ENCODE measurements at places on chromosomes 3 and 15. TPM values are rescaled to one million over a fixed set of nuclear protein-coding genes. Genes with fewer than 3 reads are reported as not detected.

The TRPC1 gene
- total RNA-seq: 9.8 TPM

The DGKG gene
- 26.1 TPM for total RNA-seq

The SLC15A2 gene
- 0.02 TPM for total RNA-seq

The FOXL2NB gene
- 1.9 TPM for total RNA-seq

The TNNC1 gene
- 1.3 TPM for total RNA-seq

The MAP6D1 gene
- 1.0 TPM for total RNA-seq

The CHRFAM7A gene
- total RNA-seq: 0.90 TPM

The MYEF2 gene
- total RNA-seq: 2.7 TPM

The FANCD2 gene
- total RNA-seq: 28.4 TPM

GRCh38 chr3:178684881-178685590 is 148.8 kb downstream of the KCNMB2 start:
- no peak for DNase-seq

DNA sequence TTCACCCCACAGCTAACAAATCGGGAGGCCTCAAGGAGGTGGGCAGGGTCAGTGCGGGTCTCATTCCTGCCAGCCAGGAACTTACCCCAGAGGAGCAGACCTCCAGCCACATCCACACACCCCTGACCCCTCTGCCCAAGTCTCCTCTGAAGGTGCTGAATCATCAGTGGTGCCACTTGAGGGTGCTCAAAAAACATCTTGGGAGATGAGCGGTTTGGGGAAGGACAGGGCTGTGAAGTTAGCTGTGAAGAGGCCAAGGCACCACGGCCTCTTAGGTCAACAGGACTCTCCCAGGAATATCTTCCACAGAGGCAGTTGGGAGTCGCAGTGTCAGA is 1.2 kb downstream of the DAPK2 start:
- DNase-seq: no peak

- no peak for DNase-seq
Observed at GRCh38 chr3:25872200-25872877, 82.4 kb downstream of the OXSM start.

GRCh38 chr3:16290007-16290826 is 25.2 kb downstream of the OXNAD1 start:
- DNase-seq: peak; percentile 51

DNA sequence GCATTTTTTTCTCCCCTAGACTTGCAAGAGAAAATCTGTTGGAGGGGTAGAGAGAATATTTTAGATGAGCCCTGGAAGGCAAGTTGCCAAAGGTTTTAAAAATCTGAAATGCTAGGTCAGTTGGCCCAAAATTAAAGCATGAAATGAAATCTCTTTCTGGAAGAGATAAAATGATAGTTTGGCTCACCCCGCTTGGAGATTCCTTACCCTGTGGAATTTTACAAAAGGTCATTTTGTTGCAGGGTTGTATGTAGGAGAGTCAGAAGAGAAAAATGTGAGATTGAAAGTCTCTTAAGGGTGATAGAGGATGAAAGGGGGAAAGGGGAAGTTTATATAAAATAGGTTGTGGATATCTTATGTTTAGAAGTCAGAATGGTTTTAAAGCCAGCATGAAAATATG is 277.8 kb downstream of the CD47 start:
- DNase-seq: no peak

GRCh38 chr15:67119238-67119846 is 53.9 kb downstream of the SMAD3 start:
- no peak for DNase-seq

DNA sequence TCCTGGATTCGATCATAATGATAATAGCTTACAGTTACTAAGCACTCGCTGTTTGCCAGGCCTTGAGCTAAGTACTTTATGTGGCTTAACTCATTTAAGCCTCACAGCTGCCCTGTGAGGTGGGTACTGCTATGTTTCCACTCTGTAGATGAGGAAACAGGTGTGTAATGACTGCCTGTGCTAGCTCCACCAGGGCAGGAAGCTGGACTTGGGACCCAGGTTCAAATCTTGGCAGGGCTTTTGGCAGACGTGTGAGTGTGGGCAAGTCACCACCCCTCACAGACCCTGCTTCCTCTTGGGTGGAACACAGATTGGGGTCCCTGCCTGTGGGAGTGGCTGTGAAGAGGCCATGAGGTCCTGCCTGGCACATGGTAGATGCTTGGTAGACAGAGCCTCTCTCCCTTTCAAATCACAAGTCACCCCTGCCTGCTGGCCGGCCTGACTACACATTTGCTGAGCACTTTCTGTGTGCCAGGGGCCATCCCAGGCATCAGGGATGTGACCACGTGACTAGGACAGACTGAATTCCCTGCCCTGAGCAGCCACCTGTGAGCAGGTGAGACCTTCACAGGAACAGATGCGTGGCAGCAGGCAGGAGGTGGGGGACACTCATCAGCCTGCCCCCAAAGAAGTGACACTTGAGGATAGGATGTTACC is 3.7 kb downstream of the EFCC1 start:
- DNase-seq: no peak

- DNase-seq: no peak
Observed at GRCh38 chr3:88542916-88543315, 393.2 kb downstream of the C3orf38 start.

DNA sequence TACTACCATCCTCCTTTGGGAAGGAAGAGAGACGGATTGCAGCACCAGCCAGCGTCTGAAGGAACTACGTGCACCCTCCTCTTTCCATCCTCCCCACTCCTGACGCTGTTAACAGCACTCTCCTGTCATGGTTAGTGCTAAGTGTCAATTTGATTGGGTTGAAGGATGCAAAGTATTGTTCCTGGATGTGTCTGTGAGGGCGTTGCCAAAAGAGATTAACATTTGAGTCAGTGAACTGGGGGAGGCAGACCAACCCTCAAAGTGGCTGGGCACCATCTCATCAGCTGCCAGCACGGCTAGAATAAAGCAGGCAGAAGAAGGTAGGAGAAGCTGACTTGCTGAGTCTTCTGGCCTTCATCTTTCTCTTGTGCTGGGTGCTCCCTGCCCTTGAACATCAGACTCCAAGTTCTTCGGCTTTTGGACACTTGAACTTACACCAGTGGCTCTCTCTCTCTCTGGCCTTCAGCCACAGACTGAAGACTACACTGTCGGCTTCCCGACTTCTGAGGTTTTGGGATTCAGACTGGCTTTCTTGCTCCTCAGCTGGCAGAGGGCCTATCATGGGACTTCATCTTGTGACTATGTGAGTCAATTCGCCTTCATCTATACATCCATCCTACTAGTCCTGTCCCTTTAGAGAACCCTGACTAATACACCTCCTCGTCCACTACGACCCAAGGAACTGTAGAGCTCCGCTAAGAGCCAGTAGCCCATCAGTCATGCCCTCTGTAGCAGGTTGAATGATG is 128.2 kb upstream of the HES1 start:
- DNase-seq: no peak

GRCh38 chr3:167228135-167228534 is 152.0 kb downstream of the ZBBX start:
- DNase-seq: peak; percentile 53

DNA sequence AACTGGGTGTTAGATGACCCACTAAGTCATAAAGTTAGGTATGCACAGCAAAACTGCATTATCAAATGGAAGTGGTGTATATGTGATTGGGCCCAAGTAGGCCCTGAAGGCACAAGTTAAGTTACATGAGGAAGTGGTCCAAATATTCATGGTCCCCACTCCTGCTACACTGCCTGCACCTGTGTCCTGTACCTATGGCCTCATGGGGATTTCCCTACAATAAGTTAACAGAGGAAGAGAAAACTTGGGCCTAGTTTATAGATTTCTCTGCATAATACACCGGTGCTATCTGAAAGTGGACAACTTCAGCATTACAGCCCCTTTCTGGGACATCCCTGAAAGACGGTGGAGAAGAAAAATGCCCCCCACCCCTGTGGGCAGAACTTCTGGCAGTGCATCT is 41.5 kb downstream of the STRIT1 start:
- DNase-seq: no peak

DNA sequence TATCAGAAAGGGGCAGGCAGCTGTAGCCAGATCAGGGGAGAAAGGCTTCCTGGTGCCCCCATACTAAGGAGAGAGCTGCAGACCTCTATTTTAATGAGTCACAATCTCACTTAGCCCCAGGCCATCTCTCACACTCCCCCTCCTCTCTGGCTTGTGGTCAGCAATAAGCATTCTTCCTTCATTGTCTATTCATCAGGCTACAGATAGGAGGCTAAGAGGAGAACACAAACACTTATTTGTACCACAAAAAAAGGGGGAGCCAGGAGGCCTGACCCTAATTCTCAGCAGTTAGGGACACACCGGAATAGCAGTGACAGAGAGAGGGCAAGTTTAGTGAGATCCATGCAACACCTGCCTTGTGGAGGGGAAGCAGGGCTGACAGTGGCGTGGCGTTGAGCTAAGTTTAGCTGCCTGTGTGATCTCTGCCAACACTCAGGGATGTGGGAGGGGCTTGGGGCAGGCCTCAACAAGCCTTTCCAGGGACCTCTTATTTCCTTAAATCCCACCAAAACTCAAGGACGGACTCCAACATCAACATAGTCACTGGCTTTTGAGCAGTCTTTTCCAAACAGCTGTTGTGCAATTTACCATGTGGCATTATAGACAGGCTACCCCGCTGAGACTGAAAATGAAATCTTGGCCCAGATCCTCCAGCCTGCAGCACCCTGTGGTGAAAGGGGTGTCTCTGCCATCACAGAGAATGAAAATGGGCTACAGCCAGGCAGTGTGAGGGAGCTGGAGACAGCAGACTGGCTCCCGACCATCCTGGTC is 191.9 kb upstream of the TSC22D2 start:
- DNase-seq: peak; percentile 71

- peak; percentile 93 for DNase-seq
Observed at GRCh38 chr3:129228891-129229585, 20.4 kb upstream of the COPG1 start.

GRCh38 chr3:62559831-62560445 is 186.6 kb upstream of the FEZF2 start:
- peak; percentile 36 for DNase-seq

DNA sequence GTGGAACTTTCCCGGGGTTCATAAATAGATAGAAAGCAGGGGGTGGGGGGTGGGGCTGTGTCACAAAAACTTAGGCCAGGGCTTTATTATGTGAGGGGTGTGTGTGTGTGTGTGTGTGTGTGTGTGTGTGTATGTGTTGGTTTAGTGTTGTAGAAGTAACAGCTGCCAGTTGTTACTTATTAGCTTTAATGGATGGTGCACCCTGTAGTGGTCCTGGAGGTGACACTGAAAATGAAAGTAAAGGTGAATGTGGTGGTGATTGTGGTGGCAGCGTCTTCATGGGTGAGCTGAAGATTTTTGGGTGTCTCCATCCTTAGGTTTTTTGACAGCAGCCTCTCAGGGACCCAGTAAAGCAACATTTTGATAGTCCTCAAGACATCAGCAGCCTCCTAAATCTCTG is 449.9 kb downstream of the PDCD6IP start:
- DNase-seq: no peak

GRCh38 chr3:4756855-4757574 is 222.2 kb upstream of the BHLHE40 start:
- no peak for DNase-seq

GRCh38 chr3:185511711-185512110 is 12.9 kb upstream of the TMEM41A start:
- no peak for DNase-seq

Measured in H4 (cell line).